ENCODE measurements at places on chromosomes 2 and 18.
A peak's percentile ranks its signal among the peaks of the same experiment; 100 is the strongest.

DNA sequence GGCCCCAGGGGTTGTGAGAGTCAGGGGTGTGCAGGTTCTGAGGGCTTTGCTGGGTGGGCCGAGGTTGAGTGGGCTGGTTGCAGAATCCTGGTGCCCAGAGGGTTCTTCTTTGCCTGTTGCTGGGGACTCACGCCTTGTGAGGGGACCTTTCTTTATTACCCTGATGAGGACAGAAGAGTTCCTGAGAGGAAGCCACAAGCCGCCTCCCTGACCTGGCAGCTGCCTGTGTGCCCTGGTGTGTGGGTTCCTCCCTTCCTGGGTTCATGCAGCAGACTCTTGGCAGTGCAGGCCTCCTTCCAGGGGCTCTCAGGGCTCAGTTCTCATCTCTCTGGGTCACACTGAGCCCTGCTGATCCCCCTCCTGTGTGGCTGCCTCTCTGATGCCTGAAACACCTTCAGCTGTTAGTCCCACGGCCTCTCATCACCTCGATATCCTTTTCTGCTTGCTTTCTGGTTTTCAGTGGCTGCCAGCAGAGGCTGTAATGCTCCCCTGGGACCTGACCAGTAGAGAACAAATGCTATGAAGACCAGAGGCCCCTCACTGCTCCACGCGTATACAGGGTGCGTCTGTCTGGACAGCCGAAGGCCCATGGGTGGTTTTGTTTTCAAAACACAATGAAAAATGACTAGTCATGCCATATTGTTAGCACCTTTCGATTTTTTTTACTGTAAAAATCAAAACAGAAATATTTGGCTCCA, 191.3 kb downstream of the AGAP1 start:
- DNase-seq = no peak

DNA sequence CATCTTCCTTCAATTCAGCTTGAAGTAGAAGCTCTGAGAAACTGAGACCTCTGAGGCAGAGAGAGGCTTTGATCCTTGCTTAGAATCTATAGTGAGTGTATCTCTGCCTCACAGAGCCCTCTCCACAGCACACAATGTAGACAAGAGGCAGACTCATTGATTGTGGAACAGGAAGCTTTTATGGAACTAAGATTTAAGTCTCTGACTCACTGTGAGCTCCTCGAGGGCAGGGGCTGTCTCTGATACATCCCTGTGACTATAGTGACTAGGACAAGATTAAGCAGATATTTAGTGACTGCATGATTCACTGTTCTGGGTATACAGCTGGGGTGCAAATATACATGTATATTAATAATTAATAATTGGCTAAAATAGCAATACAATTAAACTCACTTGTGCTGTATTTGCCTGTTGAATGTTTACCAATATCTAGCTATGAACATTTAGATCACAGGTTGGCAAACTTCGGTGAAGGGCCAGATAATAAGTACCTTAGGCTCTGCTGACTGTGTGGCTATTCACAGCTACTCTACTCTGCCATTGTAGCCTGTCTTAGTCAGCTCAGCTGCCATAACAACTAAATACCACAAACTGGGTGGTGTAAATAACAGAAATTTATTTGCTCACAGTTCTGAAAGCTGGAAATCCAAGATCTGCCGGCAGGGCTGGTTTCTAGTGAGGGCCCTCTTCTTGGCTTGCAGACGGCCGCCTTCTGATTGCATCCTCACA, 54.4 kb downstream of the ARHGEF4 start:
- DNase-seq = peak; percentile 43

DNA sequence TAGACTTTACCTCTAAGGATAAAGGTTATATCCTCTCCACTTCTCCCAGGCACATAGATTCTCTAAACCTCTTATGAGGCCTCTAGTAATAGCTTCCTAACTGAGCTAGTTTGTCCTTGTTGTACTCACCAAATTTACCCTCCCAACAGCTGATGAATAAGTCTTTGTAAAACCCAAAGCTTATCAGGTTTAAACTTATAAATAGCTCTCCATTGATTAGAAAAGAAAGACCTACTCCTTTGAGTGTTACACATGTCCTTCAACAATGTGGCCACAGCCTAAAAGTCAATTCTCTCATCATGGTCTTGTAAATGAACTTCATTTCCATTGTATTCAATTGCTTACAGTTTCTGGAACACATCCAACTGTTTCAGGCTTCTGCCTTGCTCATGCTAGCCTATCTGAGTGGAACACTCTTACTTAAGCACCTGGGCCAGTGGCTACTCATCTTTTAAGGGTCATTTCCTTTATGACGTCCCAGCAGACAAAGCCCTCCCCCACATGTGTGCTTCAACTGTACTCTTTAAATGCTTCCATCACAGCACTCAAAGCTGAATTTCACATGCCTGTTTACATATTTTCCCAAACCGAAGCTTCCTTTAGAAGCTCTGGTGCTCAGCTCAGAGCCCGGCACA, 131.6 kb downstream of the CDH2 start:
- DNase-seq = no peak

- no peak for DNase-seq
These were observed 87.8 kb downstream of the ACOXL start for GRCh38 chr2:110820128-110820527.

DNA sequence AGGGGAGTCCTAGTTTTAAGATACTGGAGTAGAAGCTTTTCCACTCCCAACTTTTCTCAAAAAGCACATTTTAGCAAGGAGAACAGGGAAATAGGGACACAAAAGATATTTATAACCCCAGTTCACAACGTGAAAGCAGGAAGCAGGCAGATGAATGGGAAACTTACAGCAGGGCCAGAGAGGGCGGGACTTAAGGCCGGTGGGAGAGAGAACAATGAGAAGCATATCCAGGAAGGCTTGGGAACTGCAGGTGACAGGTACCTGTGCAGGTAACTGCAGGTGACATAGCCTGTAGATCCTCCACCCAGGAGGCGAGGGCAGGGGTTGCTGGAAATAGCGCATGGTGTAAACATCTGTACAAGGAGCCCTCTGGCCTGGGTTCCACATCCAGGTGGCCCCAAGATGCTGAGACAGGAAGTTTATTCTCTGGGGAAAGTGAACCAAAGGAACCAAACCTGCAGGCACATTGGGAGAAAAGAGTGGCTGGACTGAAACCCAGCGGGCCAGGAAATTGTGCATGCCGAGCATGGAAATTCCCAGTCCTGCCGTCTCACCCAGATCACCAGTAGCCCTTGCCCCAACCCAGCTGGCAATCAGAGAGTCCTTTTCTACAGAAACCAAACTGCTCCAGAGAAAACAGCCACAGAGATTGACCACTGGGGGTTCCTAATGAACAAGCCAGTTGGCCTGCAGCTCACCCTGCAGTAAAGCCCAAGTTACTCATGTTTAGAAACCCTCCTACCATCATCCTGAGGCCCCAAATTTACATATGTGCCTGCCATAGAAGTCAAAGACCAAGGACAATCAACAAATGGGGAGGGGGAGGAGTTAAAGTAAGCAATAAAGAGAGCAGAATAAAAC, 24.3 kb upstream of the COL6A3 start:
- peak; percentile 7 for DNase-seq

- no peak for DNase-seq
These were observed 53.6 kb downstream of the TTC32 start for GRCh38 chr2:19848029-19848750.

- no peak for DNase-seq
These were observed 80.3 kb upstream of the SLC35G4 start for GRCh38 chr18:11529081-11529480.

DNA sequence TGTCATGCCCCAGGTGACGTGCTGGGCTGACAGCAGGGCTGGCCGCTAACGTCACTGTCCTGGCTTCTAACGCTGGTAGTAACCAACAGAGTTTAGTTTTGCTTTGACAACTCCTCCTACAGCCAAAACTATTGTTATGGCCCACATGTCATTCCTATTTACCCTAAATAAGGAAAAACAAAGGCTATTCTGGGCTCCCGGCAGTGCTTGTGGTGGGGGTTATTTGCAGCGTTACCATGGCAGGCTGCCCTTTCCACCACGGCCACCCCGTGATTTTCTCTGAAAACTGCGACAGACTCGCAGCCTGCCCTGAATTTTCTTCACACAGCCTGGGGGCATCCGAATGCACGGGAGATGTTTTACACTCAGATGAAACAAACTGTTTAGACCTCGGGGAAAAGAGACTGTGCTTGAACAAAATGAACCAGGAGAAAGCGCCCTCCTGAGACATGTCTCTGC, 115.2 kb downstream of the FAM210A start:
- DNase-seq = no peak

DNA sequence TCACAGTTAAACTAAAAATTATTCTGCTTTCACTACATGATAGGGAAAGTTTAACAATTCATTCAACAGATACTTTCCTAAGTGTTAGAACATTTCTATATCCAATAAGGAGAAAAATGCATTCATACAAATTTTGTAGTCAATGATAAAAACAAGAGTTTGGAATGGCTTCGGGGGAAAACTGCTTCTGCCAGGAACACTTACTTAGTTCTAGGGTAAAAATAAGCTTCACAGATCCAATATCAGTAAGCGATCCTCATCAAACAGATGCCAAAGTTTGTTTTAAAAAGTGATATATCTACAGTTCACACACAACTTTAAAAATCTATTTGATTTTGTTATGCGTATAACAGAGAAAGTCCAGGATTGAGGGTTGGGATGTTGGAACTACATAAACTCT, 199.7 kb downstream of the LRRTM4 start:
- DNase-seq = no peak

DNA sequence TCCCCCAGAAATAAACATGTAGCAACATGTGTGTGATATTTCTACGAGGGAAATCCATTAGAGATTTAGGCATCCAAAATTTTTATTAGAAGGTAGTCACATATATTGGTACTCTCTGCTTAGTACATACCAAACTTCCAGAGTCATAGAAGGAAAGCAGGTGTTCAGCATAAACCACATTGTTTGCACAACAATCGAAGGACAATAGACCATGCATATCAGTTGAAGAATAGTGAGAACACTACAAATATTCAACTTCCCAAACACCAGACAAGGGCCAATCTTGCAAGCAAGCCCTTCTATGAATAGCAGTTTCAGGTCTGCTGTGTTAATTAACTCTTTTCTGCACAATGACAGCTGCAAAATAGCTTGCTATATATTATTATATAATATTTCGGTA, 702.2 kb downstream of the ERBB4 start:
- DNase-seq = no peak

GRCh38 chr2:147500819-147501395, 343.9 kb upstream of the ACVR2A start:
- no peak for DNase-seq

DNA sequence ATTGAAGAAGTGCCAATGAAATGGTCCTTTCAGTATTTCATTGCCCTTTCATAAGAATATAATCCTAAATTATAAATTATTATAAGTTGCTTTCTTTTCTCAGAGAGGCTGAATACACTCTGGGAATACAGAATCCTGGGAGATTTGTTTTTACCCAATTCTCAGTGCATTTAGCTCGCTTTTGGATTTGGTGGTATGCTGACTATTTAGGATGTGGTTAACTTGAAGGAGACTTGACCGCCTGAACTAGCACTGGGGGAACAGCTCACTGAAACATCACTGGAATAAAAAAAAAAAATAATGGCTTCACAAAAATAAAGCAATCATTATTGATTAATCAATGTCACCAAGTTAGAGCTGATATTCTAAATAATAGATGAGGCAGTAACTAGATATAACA, 10.2 kb downstream of the TNFAIP6 start:
- no peak for DNase-seq

- no peak for DNase-seq
These were observed 316 bp downstream of the CRIM1 start for GRCh38 chr2:36355890-36356297.

- DNase-seq = no peak
These were observed 422.3 kb upstream of the CELF4 start for GRCh38 chr18:37987901-37988300.

- no peak for DNase-seq
These were observed 319.8 kb upstream of the HNRNPA3 start for GRCh38 chr2:176892676-176893226.

DNA sequence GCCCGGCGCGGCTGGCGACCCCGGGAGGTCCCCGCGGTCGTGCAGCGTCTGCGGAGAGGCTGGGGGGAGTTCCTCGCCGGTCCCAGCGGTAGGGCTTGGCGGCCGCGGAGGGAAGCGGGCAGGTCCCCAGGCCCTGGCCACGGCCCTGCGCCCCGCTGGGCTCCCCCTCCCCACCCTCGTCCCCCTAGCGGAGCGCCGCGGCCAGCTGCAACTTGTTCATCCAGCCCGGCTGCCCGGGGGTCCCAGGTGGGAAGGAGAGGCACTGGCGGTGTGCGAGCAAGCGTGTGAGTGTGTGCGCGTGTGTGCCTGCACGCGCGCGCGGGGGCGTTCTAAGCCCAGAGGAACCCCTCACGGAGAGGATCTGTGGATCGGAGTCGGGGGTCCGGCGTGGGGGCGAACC, 1.3 kb downstream of the PTPRM start:
- no peak for DNase-seq

DNA sequence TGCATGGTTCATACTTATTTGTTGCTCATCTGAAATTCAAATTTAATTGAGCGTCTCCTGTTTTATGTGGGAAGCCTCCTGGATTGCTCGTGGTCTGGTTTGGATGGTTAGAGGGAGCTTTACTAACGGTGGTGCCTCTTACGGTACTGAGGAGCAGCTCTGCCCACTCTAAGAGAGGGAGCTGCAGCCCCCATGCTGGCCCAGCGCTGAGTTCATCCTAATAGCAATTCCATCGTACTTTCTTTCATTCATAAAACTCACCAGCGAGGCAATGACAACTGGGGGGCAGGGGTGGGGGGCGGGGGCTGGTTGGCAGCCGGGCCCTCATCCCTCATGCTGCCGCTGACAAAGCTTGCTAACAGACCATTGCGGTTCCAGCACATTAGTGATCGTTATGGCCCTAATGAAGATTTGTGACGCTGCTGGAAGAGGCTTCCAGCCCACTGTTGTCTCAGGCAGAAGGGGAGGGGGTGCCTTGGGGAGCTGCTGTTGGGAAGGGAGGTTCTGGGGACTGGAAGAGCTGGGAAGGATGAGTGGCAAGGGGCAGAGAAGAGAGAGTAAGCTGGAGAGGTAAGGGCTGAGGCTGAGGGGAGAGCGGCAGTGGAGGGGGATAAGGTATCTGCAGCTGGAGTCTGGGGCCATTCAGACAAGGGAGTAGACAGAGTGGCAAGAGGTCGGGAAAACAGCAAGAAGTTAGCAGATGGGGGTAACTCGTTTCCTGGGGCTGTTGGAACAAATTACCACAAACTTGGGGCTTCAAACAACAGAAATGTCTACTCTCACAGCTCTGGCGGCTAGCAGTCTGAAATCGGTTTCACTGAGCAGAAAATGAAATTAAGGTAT, 238.1 kb downstream of the LPIN1 start:
- DNase-seq = no peak

DNA sequence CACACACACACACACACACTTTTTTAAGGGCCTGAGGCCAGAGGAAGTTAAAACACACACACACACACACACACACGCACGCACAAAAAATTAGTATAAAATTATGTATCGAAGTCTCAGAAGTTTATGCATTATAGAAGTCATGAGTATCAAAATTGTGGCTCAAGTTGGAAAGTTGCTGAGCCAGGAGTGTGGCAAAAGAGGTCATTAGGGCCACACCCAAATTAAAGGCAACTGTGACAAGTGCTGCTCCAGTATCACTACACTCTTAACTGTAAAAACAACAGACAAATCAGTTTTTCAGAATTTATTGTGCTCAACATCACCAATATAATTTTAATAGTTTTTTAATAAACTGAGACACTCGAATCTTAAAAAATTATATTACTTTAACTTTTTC, 36.9 kb downstream of the YWHAQ start:
- no peak for DNase-seq
